ENCODE measurements at places on chromosomes 2 and 18. TPM values are rescaled to one million over a fixed set of nuclear protein-coding genes. Genes with fewer than 3 reads are reported as not detected.

DNA sequence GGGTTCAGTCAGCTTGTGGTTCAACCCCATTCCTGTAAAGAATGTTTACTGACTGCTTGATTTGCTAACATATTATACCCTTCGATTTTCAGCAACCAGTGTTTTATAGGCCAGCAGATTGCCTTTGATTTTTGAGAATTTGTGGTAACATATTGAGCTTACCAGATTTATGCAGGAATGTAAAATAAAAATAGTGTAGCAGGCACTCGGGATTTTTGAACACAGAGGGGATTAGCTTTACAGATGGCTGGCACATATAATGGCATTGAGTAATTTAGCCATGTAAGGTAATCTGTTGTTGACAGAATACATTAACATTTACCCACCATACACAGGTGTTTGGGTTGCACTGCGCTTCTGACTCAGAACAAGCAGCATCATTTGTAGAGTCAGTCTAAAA, 354.0 kb downstream of the LRRTM1 start:
- DNase-seq: no peak

- no peak for DNase-seq
Measured at GRCh38 chr2:159922563-159922962, 124.6 kb upstream of the CD302 start.

GRCh38 chr18:79680891-79681339, 1.3 kb downstream of the CTDP1 start:
- no peak for DNase-seq

- no peak for DNase-seq
Measured at GRCh38 chr2:73250872-73251846, 17.1 kb downstream of the CCT7 start.

GRCh38 chr2:144041612-144042011, 478.3 kb downstream of the ZEB2 start:
- DNase-seq: no peak

The RIT2 gene
- not detected for total RNA-seq

The MAIP1 gene
- total RNA-seq: 40.1 TPM

The ASXL3 gene
- not detected for total RNA-seq

The LIMS3 gene
- not detected for total RNA-seq
